ENCODE measurements at places on chromosomes 4 and X.

- DNase-seq, result no peak
Measured at GRCh38 chr4:78242071-78242470, 184.9 kb downstream of the FRAS1 start.

DNA sequence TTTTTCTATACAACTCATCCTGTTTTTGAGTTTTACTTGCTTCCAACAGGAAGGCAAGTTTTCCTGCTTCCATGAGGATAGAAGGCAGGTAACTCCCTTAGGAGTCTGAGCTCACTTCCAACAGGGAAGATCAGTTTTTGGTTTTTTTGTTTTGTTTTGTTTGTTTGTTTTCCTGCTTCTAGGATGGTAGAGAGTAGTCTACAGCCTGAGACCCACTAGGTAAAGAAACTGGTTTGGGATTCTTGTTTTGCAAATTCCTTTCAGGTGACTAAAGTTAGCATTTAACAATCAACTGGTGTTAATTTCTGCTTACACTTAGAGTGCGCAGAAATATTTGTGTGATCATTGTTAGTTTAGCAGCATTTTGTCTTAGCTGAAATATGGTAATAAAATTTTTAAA lies 227.8 kb upstream of the TACR3 start:
- DNase-seq, result no peak

DNA sequence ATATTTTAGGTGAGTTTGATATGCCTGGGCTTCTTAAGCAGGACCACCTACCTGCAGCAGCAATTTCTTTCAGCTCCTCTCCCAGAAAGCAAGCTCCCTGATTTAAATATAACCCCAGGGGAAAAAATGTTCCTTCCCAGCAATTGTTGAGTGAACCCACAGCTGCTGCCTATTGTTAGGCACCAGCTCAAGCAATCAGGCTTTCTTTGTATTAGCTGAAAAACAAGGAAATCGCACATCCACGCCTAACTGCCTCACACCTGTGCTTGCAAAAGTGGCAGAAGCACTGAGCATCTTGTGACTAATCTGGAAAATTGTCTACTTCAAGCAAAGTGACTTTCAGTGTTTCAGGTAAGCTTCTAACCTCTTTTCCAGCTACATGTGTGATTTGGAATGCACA lies 432.2 kb downstream of the SMARCA1 start:
- DNase-seq, result no peak

- DNase-seq, result no peak
Measured at GRCh38 chr4:163592212-163592611, 97.7 kb downstream of the TMA16 start.

GRCh38 chr4:81030981-81031791 lies 678 bp downstream of the BMP3 start:
- DNase-seq, result no peak

GRCh38 chr4:166021617-166022016 lies 148.6 kb downstream of the TLL1 start:
- DNase-seq, result no peak

DNA sequence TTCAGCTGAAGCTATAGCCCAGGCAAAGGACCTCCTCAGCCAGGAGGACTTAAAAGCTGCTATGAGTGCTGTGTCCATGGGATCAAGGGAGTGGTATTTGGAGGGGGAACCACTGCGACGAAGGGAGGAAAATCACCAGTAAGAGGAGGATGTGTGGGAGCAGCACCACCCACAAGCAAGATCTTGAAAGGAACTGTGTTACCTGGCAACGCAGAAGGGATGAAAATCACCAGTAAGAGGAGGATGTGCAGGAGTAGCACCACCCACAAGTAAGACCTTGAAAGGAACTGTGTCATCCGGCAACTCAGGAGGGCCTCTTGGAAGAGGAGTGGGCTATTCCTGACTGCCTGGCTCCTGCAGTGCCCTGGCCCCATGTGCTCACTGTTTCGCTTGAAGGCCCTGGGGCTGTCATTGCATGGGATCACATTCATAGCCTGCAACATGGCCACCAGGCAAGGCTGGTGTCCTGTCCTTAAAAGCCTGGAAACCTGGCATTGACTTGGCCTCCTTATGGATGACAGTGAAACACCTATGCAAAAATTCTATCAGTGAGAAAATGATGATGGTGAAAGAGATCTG lies 48.3 kb downstream of the TRMT44 start:
- DNase-seq, result no peak

GRCh38 chr4:111780965-111781364 lies 364.3 kb upstream of the FAM241A start:
- no peak for DNase-seq

Measured in stimulated activated CD8-positive, alpha-beta memory T cell treated with anti-CD3 and anti-CD28 coated beads, Interleukin-4, amount 100 ng/mL, for 1 hour (primary cell).